ENCODE measurements at places on chromosomes 5 and 9.

DNA sequence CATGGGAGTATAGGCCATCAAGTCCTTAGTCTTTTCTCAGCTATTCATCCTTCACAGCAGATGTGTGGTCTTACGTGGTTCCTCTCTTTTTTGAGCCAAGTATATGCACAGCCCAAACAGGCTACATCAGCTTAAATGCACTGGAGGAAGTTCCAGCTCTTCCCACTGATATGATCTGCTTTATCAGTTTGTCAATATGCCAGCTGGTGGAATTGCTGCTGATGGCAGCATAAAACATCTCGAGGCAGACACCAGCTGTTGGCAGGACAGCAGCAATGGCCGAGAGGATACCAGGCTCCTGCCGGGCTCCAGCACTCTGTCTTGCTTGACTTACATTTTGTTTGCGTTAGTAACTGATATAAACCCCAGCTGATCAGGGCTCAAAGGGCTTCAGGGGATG lies 143.4 kb downstream of the TENT4A start:
- DNase-seq: no peak

GRCh38 chr5:124697501-124697900 lies 48.9 kb downstream of the ZNF608 start:
- DNase-seq: no peak

DNA sequence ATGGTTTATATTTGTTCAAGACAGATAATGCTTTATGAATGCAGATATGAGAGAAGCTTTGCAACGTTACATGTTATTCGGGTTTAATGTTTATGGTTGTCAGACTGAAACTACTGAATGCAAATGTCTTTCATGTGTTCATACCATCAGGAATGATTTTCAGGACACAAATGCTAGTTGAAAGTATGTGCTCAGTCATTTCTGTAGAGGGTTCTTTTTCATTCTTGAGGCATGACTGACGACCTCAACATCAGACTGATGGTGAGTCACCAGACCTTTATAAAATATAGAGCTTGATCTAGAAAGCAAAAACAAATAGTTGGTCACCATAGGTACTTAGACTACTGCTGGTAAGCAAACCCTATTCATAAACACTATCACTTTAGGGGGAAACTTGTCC lies 287.3 kb upstream of the NUDT12 start:
- DNase-seq: no peak

DNA sequence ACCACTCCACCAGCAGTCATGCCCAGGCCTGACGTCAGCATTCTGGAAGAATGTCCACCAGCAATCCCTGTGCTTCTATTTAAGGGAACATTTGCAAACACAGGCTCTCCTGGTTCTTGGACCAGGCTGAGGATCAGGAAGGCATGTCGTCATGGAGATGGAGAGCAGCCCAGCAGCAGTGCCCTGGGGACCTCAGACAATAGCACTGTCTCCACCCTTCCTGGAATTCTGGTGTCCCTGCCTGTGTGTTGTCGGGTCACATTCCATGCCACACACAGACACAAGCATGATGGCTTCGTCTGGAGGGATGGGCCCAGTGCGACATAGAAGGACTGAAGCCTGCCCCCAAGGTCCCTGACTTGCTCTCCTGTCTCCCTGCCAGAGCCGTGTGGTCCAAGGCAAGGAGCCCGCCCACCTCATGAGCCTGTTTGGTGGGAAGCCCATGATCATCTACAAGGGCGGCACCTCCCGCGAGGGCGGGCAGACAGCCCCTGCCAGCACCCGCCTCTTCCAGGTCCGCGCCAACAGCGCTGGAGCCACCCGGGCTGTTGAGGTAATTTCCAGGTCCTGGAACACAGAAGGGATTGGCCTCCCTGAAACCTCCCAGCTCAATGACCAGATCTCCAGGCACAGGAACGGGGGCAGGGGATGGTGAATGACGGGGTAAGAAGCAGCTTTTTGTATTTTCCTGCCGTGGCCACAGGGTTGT lies 43.8 kb downstream of the STOM start:
- DNase-seq: no peak

GRCh38 chr5:128842241-128842640 lies 123.0 kb upstream of the SLC27A6 start:
- no peak for DNase-seq

Data from nephron progenitor cell (in vitro differentiated cells).